Stimulated activated CD4-positive, alpha-beta T cell treated with anti-CD3 and anti-CD28 coated beads, Interleukin-4, amount 100 ng/mL, for 24 hours (primary cell): ENCODE measurements at places on chromosomes 1 and 21.
A peak's percentile ranks its signal among the peaks of the same experiment; 100 is the strongest.

GRCh38 chr1:230230948-230231773, 164.1 kb downstream of the GALNT2 start:
- DNase-seq = no peak

GRCh38 chr21:36887963-36888362, 78.5 kb downstream of the HLCS start:
- DNase-seq = no peak

- no peak for DNase-seq
Observed at GRCh38 chr1:39933956-39934941, 20.7 kb upstream of the MFSD2A start.

DNA sequence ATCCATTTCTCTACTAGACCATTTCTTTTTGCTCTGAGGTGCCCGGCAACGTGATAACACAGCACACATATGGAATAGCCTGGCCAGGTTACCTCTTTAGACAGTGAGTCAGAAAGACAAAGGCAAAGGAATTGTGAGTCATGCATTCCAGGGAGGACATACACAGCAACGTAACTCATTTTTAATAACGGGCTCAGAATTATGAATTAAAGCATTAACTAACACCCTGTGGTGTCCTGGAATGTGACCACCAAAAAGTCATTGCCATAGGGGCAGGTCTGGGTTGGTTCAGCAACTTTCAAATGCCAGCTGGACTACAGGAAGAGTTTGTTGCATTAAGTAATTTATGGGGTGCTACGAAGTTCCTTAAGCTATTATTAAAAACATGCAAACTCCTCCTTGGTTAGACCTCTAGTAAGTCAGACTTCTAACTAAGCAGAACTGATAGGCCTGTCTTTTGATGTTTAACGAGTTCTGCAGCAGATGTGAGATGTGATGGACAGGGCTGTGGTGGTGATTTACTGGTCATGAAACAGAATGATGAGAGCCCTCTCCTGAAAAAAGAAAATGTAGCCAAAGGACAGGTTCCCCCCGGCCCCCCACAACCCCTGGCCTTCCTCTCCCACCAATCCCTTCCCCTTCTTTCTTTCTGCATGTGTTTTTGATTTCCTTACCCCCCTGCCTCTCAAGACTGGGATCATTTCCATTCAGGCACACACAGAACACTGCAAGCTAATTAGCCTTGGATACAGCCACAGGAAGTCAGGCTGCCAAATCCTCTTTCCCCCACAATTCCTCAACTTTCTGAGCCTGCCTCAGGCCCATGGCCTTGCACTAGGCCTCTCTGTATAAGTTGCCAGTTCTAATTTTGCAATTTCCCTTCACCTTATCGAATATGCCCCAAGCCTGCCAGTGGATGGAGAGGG, 88.9 kb upstream of the HAO2 start:
- no peak for DNase-seq

GRCh38 chr1:177964336-177964735, 5.5 kb downstream of the SEC16B start:
- DNase-seq = no peak

- no peak for DNase-seq
Observed at GRCh38 chr1:159839116-159839849, 12.6 kb downstream of the SLAMF8 start.

DNA sequence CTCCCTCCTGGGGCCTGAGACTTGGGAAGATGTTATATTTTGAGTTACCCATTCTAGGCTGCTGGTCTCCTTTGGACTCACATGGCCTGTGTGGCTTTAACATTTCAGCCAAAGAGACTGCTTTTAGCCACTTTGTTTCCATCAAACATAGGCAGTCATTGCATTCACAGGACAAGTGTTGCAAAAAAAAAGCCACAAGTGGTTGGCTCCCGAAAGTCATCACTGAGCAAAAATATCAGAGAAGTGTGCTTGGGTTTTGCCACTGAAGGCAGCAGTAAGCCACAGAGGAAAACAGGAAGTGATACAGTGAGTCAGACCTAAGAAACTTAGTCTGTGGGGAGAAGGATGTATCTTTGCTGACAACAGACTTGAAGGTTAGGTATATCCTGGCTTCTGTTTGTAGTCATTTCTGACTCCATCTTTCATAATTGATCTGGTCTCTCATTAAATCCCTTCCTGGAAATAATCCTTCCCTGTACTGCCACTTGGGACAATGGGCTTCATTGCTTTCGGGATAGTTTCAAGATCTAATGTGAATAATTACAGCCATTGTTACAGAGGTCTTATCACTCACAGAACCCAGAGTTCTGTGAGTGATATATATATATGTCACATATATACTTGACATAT, 80.9 kb downstream of the COLGALT2 start:
- peak; percentile 63 for DNase-seq

- no peak for DNase-seq
Observed at GRCh38 chr1:1872329-1872994, 18.4 kb downstream of the GNB1 start.

DNA sequence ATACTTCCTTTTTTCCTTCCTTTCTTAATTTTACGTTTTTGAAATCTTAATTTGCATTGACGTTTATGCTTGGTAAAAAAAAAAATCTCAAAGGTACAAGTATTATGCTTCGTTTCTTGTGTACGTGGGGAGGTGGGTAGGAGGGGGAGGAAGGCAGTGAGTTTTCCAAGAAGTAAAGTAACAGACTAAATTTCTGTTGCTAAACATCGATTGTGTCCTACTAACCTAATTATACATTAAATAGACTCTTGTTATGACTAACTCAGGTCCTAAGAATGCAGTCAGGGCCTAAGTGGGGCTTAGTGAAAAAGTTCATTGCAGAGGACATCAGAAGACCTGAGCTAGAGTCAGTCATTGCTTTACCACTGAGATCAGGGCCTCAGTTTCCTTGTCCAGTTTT, 17.5 kb downstream of the NEK7 start:
- no peak for DNase-seq

DNA sequence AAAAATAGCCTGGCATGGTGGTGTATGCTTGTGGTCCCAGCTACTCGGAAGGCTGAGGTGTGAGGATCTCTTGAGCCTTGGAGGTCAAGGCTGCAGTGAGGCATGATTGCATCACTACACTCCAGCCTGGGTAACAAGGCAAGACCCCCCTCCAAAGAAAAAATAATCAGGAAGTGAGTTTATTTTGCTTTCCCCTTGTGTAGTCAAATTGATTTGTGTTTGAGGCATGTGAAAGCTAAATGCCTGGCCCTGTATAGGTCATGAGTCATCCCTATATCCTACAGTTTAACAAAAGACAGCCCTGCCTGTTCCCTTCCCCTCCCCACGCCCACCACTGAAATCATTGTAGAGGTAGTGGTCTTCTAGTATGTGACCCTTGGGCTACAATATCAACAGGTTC, 241.4 kb upstream of the JUN start:
- no peak for DNase-seq

DNA sequence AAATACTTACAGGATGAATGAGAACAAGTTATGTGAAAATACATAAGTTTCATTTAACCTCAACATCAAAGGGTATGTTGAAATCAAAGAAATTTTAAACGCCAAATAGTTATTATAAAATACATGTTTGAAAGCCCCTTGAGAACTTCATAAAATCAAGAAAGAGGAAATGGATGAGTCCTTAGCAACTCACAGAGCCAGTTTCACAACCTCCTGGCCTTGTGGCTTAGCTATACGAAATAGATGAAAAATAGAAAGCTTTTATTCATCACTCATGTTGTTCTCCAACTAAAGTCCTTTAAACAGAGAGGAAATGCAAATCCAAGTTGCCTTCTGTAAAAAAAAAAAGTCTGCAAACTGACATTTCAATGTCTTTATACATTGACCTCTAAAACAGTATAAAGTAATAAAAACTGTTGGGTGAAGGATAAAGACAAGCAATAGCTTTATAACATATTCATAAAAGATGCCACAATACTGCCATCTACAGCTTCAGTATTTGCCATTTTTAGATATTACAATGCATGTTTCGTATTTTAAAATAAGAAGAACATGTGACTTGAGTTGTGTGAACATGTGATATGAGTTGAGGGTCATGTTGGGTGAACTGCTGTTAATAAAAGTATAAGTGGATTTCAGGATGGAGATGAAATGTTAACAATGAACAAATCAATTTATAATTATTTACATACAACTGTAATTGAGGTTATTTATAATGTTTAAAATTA, 847.8 kb downstream of the MRPL39 start:
- DNase-seq = no peak

DNA sequence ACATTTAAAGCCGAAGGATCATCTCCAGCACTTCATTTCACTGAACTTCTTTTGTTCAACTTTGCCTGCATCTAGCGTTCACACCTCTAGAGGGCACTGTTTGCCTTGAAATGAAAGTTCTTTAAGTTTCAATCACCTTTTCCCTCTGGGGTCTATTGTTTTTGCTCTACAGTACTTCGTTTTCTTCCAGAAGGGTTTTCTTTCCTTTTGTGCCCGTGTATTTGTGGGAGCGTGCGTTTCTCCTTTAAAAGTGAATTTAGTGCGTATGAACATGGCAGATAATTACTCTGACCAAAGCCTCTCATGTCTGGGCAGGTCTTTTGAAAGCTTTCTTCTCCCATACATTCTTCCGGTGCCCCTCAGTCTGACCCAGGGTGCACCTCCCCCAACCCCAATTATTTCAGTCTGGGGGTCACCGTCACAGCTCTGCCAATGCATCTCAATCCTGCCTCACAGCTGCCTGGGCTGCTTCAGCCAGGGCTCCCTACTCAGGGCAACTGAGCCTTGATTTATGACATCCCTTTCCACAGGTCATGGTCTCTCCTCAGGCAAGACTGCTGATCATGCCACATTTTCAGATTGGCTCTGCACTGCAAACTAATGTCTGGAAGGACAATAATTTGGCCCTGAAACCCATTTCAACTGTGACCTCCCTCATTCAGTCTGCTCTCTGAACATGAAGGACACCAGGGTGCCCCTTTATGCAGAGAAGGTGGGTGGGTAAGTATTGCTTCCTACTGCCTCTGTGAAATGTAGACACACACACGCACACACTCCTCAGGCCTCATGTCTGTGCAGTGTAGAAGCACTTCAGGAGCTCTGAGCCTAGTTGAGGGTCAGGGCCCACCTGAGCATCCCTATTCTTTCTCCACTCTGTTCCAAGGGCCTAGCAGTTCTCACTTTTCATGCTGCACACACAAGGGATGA, 88.6 kb downstream of the NUF2 start:
- DNase-seq = peak; percentile 8

GRCh38 chr1:79133774-79134364, 127.3 kb upstream of the ADGRL4 start:
- DNase-seq = no peak

GRCh38 chr21:33301632-33302002, 23.2 kb upstream of the IFNAR1 start:
- no peak for DNase-seq

GRCh38 chr1:3293563-3294080, 160.8 kb upstream of the ARHGEF16 start:
- DNase-seq = no peak

DNA sequence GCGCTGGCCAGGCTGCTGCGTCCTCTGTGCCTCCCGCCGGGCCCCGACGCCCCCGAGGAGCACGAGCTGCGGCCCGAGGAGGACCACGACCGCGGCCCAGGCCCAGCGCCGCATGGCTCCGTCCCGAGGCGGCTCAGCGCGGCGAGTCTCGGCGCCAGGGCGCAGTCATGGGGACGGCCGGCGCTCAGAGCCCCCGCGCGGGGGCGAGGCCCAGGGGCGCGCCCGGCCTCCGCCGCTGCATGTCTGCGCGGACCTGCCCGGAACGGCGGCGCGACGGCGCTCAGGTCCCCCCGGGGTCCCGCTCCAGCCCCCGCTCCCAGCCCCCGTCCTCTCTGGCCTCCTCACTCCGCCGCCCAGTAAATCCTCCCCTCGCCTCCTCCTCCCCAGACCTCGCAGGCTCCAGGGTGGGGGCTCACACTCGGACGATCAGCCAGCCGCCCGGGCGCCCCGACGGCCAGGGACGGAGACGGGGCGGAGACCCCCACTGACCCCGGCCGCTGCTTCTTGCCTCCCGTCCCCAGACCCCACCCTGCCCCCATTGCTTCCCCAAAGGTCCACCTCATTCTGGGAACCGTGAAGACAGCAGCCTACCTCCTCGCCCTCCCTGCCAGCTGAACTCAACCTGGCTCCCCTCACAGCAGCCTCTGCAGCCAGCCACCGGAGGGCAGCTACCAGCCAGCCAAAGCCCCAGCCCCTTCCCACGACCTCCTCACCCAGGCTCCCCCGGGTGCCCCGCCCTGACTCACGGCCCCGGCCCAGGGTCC, at the start of gene C1QTNF12:
TSS of gene C1QTNF12 (minus strand) at position 146 of the 764 bp plus-strand sequence. CDS start at position 114, 32 bp downstream.
- no peak for DNase-seq

DNA sequence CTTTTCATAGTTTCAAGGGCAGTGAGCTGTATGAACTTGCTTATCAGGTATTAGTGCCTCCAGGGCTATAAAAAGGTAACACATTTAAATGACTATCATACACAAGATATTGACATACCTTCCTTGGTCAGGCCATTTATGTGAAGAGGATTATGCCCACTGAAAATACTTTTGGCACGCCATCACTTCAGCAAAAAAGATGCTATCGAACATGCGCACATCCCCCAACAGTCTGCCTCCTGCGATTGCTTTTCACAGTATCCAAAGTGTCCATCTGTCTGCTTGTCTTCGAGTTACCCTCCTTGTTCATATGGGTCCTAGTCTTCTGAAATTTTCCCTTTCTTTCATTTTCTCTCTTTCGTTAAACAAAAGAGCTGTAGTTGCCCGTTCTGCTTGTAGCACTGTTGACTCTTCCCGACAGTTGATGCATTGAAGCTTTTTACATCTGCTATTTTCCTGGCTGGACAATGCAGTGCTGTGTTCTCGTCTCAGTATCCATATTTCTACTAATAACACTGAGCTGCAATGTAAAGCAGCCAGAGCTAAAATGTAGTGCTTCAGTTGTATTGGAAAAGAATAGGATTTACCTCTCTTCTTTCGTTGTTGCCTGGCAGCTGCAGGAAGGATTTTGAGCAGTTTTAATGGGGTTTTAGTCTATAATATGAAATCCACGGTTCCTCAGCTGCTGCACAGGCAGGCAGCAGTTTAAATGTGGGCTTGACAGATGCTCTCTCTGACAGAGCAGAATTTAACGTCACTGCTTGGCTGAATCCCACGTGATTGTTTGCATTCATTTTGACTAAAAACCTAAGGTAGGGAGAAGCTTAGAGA, at the start of gene B3GALT2:
TSS of gene B3GALT2 (minus strand) at position 713 of the 831 bp plus-strand sequence. CDS start 5,051 bp downstream, outside the sequence.
- no peak for DNase-seq

GRCh38 chr1:218436346-218436745, 91.2 kb downstream of the TGFB2 start:
- no peak for DNase-seq

- no peak for DNase-seq
Observed at GRCh38 chr1:162541619-162542141, 19.8 kb upstream of the UAP1 start.

DNA sequence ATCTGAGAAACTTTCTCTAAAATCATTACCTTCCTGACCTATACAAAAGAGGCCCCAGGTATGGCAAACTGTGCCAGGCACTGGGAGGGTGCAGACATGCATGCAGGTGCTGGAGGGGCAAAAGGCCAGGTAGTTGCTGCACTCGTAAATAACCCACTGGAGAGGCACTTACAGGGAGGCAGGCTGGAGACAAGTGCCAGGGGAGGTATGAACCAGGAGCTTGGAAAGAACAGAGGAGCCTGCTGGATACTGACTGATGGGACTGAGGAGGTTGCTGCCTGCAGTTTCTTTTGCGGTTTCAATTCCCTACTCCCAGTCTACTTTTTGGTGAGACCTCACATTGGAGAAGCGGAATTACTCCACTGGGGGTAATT, 113.9 kb downstream of the DSCAM start:
- DNase-seq = no peak
